EL (cell line): ENCODE measurements at places on chromosomes 11 and 22.

DNA sequence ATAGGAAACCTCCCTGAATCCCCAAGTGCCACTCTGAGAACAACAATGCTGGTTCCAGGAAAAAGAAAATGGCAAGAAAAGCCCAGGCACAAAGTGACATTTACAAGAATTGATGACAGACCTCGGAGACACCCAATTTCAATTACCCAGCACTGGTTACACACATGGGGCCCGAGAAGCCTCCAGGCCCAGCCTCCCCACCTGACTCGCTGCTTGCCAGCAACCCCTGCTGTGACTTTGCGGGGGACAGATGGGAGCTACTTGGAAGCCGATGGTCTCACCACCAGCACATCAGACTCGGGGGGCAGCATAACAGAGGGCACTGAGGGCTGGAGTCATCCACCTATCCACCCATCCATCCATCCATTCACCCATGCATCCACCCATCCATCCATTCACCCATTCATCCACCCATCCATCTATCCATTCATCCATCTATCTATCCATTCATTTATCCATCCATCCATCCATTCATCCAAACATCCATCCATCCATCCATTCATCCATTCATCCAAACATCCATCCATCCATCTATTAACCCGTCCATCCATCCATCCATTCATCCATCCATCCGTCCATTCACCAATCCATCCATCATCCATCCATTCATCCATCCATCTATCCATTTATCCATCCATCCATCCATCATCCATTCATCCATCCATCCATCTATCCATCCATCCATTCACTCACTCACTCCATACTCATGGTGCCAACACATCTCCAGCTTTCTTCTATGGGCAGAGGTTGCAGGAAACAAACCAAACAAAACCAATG, 567.6 kb downstream of the BRD1 start:
- DNase-seq, result no peak

DNA sequence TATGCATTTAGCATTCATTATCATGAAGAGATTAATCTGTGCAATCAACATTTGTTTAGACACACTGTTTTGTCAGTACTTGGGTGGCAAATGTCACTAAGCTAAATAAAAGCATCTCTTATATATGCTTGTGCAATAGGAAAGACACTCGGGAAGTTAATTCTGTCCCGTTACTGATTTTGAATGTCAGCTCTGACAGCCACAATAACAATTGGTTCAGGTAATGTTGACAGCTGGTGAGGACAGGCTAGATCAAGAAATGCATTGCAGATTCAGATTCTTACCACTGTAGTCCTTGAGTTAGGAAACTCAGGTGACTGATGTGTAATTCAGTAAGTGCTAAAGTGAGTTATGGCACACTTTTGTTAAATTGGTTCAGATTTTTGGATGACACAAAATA, 523.8 kb upstream of the FAT3 start:
- no peak for DNase-seq

DNA sequence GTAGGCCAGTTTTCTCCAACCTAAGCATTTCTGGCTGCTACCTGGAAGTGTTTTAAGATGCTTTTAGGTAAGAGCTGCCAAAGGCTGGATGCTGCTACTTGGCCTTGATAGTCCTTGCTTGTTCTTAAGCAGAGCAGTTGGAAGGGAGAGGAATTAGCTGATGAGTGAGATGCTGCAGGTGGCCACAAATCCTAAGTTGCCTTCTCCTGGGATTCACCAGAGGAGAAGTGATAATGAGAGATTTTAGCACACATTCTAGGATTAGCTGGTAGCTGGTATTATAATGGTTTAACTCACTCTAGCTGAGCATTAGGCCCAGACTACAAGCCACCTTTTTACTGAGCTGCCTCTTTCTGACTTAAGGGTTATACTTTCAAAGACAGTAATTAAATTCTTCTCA, 442.9 kb upstream of the RAG2 start:
- DNase-seq, result no peak

GRCh38 chr11:73266646-73267020, 5.5 kb upstream of the P2RY6 start:
- DNase-seq, result no peak
